Colonic mucosa (tissue), 4 donors: ENCODE measurements at places on chromosomes 3 and 15.

DNA sequence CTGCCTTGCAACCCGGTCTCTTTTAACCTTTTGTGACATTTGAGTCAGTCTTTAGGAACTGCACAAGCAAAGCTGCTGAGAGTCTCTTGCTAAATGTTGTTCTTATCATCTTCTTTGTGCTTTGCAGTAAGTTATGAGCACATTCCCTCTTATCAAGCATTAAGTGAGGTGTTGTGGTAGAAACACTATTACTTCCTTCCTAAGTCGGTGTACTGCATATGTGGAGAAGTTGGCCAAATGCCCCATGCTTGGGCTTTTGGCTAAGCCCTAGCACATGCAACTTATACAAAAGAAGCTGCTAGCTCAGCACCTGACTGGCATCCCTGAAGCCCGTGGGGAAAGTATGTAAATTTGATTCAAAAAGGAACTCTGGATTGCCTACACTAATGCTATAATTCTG lies 136.5 kb upstream of the RBMS3 start:
- DNase-seq = no peak

DNA sequence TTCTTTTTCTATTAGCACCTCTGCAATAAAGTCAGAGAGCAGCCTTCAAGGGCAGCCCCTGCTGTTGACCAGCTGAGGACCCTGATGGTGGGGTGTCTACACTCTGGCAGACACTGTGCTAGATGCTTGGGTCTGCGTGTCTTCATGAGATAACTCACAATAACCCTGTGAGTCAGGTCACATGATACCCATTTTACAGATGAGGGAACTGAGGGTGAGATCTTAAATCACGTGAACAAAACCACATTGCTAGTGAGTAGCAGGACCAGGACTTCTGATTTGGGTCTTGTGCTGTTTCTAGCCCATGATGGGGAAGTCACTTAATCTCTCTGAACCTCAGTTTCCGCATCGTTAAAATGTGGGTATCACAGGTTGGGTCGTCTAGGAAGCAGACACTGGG lies 118.5 kb upstream of the LIPC start:
- no peak for DNase-seq

DNA sequence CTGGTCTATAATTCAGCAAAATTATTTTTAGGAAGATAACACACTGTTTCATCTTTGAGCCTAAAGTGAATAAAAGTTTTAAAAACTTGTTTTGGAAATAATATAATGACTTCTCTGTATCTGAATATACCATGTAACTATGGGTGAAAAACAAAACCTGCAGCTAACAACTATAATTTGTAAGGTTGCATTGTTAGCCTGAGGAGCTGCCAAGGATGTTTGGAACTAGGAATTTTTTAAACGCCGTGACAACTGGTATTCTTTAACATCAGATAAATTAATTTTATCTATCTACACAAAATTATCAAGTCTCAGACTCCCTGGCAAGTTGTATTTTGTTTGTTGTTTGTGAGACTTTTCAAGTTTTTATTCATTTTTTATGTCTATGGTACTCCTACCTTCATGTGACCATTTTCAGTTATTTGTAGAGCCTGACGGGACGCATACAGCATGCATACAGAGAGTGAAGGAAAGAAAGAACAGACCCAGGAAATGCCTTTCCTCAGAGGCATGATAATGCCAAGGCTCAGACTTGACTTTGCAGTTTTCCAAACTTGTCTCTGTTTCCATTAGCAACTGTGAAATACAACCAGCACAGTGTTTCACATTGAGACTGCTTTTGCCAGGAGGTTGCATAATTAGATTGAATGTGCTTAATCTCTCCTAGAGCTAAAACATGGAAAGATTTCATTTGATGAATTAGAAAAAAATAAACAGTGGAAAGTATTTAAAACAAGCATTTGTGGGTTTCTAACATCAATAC lies 60.8 kb upstream of the ARHGEF26 start:
- DNase-seq = no peak

- no peak for DNase-seq
Observed at GRCh38 chr15:72161361-72162132, 36.0 kb downstream of the GRAMD2A start.

DNA sequence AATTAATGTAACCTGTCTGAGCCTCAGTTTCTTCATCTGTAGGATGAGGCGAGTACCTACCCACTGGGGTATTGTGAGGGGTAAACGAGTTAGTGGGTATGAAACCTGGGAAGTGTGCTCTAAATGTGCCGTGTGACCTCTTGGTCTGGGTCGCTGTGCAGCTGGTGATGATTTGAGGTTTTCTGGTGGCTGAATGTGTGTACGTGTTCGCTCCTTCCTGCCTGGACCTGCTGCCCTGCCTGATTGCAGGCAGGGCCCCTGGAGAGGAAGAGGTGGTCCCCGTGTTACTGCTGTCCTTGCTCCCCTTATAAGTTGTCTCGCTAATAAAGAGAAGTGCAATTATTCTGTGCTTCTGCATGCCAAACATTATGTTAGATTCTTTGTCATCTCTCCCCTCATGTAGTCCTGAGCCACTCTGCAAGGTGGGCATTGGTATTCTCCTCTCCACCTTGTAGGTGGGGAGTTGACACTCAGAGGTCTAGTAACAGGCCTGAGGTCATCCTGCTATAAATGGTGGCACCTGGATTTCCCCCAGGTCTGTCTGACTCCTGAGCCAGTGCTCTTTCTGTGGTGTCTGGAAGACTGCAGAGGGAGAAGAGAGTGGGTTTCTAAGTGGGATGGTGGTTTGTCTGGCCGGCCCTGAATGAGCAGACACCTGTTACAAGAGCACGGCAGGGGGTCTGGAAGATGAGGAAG lies 15.7 kb downstream of the PDIA5 start:
- DNase-seq = no peak

GRCh38 chr3:10994306-10994705 lies 1.8 kb downstream of the SLC6A1 start:
- DNase-seq = no peak

DNA sequence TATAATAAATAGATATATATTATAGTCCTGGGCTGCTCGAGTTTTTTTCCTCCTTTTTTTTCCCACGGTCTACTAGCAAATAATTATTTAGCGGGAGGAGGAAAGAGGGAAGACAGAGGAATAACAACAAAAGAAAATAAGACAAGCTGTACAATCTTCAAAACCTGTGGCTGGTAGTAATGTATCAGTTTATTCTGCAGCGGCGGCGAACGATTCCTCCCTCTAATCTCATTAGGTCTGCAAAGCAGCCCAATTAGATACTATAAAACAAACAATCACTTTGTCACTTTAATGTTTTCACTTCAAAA lies 390 bp upstream of the TLE3 start:
- no peak for DNase-seq

DNA sequence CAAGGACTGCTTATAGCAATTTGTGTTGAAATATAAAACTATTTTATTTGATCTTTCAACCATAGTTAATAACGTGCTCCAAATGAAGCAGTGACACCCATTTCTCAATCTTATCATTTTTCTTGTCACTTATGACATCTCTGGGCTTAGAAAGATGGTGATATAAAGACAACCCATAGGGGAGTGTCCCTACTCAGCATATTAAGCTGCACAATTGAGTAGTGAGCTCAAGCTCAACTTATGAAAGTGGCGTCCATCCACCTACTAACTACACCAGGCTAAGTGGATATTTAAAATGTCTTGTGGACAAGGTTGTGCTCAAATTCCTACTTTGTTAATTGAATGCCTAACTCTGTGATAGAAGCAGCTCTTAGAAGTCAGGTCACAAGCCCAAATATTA lies 46.7 kb downstream of the SLC9C1 start:
- no peak for DNase-seq

DNA sequence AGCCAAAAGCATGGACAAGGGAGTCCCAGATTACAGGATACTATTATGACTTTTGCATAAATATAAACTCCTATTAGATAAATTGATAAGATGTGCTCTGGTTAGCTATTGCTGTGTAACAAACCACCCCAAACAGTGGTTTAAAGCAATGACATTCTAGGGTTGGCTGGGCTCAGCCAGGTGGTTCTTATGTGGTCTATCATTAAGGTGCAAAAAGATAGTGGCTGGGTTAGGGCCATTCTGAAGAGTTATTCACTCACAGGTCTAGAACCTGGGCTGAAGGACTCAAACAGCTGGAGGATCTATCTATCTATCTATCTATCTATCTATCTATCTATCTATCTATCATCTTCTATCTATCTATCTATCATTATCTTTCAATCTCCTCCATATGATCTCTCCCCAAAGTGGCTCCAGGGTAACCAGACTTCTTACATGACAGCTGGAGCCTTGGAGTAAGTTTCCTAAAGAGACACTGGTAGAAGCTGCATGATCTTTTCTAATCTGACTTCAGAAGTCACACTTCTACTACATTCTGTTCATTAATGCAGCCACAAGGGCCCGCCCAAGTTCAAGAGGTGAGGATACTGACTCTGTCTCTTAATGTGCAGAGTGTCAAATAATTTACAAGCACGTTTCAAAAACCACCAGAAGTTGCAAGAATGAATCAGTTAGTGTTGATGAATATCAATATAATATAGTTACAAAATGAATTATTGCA lies 74.9 kb upstream of the XCR1 start:
- no peak for DNase-seq

DNA sequence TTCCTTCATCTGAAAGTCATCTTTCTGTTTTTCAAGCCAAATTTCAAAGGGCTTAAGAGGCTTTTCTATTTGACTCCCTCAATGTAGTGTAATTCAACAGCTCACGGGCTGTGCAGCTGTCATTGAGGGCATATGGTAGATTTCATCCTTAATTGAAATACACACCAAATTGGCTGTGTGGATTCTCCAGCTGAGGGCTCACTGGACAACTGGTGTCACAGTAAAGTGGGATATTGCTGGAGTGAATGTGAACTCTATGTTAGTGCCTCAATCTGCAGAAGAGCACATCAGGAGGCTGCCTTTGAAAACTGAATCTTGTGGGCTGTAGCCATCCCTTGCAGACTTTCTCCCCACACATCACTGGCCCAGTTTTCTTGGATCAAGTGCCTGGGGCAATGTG lies 120.1 kb downstream of the GALK2 start:
- peak; percentile 19 for DNase-seq

GRCh38 chr15:70892002-70892911 lies at the start of the genes LRRC49 and THAP10:
TSS of gene LRRC49 (plus strand) at chr15:70892826. CDS start at chr15:70892895, 69 bp downstream.
TSS of gene THAP10 (minus strand) at chr15:70892433. CDS start at chr15:70892272, 161 bp downstream.
- peak; percentile 89 for DNase-seq

- peak; percentile 64 for DNase-seq
Observed at GRCh38 chr3:70264122-70264780, 48.2 kb downstream of the MDFIC2 start.

DNA sequence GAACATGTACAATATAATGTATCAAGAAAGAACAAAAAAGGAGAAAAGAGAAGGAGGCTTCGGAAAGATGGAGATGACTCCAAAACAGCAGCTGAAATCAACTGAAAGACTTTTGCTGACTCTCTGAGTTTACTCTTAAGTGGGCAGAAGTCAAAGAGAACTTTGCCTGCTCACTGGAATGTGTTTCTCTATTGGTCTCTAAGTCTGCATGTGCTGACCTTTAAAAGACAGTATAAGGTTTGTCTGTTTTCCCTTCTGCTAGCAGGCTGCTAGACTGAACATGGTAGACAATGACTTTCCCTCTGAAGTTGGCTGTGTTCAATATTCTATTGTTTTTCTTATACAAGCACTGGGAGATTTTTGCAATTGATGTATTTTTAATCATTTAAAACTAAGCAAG lies 7.2 kb upstream of the MAP4 start:
- DNase-seq = no peak
